NCI-H1105 treated with DMSO at 0.1 percent for 48 hours (cell line): ENCODE measurements at places on chromosomes 3 and 15.

- DNase-seq: no peak
Observed at GRCh38 chr3:116671151-116671550, 38.4 kb upstream of the TUSC7 start.

GRCh38 chr3:49006408-49007067 is 653 bp upstream of the WDR6 start:
- DNase-seq: no peak

DNA sequence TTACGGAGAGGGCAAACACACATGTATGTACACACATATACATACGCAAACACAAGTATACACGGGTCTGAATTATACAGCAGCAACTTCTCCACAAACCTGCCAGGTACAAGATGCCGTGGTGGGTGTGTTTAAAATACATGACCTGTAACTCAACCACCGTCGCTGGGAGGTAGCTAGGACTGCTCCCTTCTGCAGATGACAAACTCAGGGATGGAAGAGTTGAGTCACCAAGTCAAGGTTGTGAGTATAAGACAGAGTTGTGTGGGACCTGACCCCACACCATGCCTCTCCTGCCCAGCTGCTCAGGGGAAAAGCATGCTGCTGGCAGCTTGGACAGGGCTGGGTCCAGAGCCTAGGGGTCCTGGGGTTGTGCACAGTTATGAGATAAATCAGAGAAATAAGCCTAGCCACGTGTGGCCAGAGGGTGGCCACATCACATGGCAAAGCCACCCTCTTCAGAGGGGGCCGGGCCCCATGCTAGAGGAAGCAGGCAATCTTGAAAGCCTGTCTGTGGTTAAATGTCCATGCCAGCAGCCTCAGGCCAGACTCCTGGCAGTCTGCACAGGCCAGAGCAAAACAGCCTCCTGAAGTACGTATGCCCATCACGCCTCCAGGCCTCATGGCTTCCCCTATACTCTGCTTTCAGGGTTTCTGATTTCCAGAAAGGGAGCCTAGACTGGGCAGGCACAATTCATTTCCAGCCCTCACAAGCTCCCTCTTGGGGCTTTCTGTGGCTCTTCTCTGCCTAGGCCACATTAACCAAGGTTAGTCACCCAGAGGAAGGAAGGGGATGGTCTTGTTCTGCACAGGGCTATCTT is 107.7 kb upstream of the RPL32 start:
- DNase-seq: no peak

- DNase-seq: no peak
Observed at GRCh38 chr3:69881756-69882428, 117.6 kb upstream of the SAMMSON start.

DNA sequence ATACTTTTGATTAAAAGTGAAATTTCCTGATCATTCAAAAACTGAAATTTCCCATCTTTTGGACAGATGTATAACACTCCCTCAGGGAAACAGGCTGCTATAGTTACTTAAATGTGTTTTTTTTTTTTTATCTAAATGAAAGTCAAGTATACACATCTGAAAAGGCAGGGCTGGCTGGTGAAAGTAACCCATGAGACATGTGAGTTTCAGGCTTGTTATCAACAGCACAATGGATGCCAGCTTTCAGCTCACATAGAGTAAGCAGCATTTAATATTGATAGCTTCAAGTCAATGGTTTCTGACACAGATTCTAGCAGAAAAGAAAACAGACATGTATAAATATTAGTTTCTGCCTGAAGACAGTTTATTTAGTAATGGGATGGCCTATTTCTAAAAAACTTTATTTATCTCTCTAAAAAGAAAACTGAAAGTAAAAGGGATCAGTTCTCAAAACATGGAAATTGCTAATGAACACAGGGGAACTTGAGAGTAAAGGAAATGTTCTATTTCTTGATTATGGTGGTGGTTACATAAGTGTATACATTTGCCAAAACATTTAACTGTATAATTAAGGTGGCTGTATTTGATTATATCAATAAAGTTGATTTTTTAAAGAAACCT is 89.7 kb upstream of the CMC1 start:
- no peak for DNase-seq

DNA sequence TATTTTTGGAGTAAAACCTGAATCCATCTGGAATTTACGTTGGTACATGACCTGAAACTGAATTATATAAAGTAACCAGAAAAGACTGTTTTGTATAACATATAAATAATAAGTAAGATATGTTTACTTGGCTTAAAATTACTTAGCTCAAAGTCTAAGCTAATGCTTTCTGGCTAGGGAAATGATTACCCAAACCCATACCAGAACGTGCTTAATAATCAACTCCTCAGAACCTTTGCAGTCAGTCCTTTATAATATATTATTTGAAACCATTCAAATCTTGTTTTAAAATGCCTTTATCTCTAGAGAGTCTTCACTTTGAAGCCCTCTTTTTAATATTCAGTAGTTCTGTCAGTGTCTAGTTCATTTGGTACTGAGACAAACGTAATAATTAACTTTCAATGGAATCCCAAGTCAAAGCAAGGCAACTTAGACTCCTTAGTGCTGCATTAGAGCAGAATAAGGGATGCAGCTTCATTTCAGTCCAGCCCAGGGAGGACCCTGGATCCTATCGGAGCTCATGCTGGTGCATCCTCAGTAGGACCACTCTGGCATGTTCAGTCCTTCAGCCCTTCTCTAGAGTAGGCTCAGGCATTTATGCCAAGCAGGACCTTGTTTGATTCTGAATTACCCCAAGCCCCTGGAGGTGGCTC is 81.6 kb downstream of the MME start:
- no peak for DNase-seq

GRCh38 chr3:194447161-194447560 is 39.6 kb downstream of the ATP13A3 start:
- peak; percentile 25 for DNase-seq
